Fibroblast of villous mesenchyme (primary cell): ENCODE measurements at places on chromosomes 11 and 22. TPM values are rescaled to one million over a fixed set of nuclear protein-coding genes. Genes with fewer than 3 reads are reported as not detected.

GRCh38 chr11:68044898-68045351, 6.1 kb downstream of the TCIRG1 start:
- no peak for DNase-seq

DNA sequence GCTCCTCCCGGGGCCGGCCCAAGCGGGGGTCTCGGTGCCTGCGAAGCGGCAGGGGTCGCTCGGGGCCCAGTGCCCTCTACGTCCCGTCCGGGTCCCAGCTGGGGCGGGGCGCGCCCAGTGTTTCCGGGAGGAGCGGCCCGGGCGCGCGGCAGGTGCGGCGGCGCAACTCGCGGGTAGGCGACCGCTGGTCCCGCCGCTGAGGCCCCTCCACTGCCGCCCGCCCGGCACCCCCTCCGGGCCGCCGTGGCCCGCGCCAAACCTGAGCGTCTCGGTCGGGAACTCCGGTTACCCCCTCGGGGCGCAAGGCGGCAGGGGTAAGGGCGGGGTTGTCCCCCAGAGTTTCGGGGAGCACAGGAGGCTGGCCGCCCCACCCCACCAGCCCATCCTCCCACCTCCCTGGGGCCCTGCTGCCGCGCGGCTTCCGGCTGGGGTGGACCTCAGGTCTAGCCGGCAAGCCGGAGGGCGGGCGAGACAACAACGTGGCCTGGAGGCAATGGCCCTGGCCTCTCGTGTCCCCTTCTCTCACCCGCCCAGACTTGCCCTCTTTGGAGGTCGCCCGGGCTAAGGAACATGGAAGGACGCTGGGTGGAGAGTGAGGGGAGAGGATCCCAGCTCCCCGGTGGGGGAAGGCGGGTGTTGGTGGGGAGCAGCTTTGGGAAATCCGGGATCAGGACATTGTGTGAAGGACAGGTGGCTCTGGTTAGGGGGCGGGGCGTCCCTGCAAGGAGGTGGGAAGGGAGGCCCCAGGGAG, 398 bp upstream of the CRACR2B start:
- no peak for DNase-seq

GRCh38 chr11:28636033-28636432, 527.8 kb downstream of the METTL15 start:
- DNase-seq, result no peak

The SYTL2 gene
- 10.8 and 28.3 TPM in 2 replicates for total RNA-seq

DNA sequence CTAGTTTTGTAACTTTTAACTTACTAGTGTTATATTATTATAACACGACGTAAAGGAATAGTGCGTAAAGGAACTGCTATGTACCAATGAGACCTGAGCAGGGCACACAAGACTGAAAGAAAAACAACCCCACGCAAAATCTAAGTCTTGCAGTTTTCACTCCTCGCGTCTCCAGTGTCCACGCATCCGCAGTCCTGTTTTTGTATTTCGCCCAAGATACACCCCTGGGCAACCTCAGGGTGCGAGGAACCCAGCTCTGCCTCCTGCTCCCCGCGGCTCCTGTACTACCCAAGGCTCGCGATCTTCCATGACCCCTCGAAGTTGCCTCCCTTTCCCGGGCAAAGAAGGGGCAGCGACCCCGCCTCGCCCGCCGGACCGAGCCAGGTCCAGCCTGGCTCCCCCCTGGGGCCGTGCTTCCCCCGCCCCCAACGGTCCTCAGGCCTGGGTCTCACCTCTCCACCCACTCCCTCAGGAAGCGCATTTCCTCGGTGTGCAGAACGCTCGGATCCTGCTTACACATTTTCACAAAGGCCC, 393 bp downstream of the ST13 start:
- peak; percentile 44 for DNase-seq

The PGA3 gene
- 0.64 TPM in 1 of 2 replicates, not detected in the other for total RNA-seq

The KRTAP5-10 gene
- not detected in 2 replicates for total RNA-seq

The CKAP5 gene
- 70.5 and 99.3 TPM in 2 replicates for total RNA-seq

The C22orf39 gene
- 11.3 and 12.5 TPM in 2 replicates for total RNA-seq

GRCh38 chr22:32880893-32881596, 79.5 kb downstream of the TIMP3 start:
- DNase-seq, result peak; percentile 90

- no peak for DNase-seq
Observed at GRCh38 chr11:47595029-47595428, 818 bp upstream of the C1QTNF4 start.

DNA sequence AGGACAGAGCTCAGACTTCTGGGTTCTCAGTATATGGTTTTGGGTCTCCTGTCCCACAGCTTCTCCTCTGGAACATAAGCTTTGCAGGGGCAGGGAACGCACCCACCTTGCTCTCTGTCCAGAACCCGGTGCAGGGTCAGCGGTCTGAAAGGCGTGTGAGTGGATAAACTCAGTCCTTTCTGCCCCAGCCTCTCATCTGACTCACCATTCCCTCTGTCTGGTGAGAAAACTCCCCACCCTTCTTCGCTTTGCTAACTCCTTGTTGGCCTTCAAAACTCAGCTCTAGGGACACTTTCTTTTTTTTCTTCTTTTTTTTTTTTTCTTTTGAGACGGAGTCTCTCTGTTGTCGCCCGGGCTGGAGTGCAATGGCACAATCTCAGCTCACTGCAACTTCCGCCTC, 68.9 kb upstream of the NUP50 start:
- DNase-seq, result no peak

The CCDC117 gene
- total RNA-seq, result 21.6 and 34.5 TPM in 2 replicates

GRCh38 chr11:646214-646613, 9.1 kb downstream of the DRD4 start:
- no peak for DNase-seq

GRCh38 chr11:10291801-10292638, 2.0 kb downstream of the SBF2 start:
- DNase-seq, result peak; percentile 87

- DNase-seq, result no peak
Observed at GRCh38 chr22:49629586-49630447, 197.9 kb downstream of the BRD1 start.

The PANX2 gene
- total RNA-seq, result 0.32 and 0.43 TPM in 2 replicates
